Myocyte (in vitro differentiated cells): ENCODE measurements at places on chromosomes 13 and 19. TPM values are rescaled to one million over a fixed set of nuclear protein-coding genes. Genes with fewer than 3 reads are reported as not detected.

The HS6ST3 gene
- 0.05 TPM in 1 of 2 replicates, not detected in the other for total RNA-seq

The C2CD4C gene
- 0.11 and 0.16 TPM in 2 replicates for total RNA-seq

The FLT3LG gene
- total RNA-seq, result 2.6 and 3.4 TPM in 2 replicates

The ZNF546 gene
- 3.0 and 3.2 TPM in 2 replicates for total RNA-seq

The LGALS14 gene
- total RNA-seq, result not detected in 2 replicates

The CLIP3 gene
- total RNA-seq, result 4.9 and 7.6 TPM in 2 replicates

The CYSLTR2 gene
- not detected in 2 replicates for total RNA-seq

The ZNF66 gene
- 0.64 and 3.4 TPM in 2 replicates for total RNA-seq

The ATP4A gene
- not detected in 2 replicates for total RNA-seq

The ZNF99 gene
- not detected in 2 replicates for total RNA-seq

The ZNF415 gene
- total RNA-seq, result 3.7 and 6.9 TPM in 2 replicates

The F10 gene
- total RNA-seq, result 0.42 and 1.3 TPM in 2 replicates

The GTF3A gene
- 279 and 281 TPM in 2 replicates for total RNA-seq
